ENCODE measurements at places on chromosomes 3 and 15. TPM values are rescaled to one million over a fixed set of nuclear protein-coding genes. Genes with fewer than 3 reads are reported as not detected.

LIPH gene
- polyA plus RNA-seq: not detected

PLSCR5 gene
- polyA plus RNA-seq: not detected

DNA sequence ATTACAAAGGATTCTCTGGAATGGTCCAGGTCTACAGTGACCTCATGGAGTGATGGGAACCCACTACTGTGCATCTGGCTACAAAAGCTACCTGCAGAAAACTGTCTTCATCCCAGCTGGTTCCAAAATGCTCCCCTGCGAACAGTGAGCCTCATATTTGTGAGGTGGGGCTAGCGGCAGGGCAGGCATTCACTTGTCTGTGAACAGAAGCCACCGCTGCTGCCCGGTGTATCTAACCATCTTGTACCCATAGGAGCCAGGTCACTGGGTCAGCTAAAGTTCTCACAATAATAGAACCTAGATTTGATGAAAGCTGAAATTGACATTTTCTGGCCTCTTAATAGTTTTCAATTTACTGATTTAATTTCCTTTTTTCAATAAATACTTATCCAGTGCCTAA is 150.7 kb downstream of the KLF13 start:
- DNase-seq: no peak

GRCh38 chr3:124520970-124521369 is 209.3 kb upstream of the UMPS start:
- no peak for DNase-seq

DNA sequence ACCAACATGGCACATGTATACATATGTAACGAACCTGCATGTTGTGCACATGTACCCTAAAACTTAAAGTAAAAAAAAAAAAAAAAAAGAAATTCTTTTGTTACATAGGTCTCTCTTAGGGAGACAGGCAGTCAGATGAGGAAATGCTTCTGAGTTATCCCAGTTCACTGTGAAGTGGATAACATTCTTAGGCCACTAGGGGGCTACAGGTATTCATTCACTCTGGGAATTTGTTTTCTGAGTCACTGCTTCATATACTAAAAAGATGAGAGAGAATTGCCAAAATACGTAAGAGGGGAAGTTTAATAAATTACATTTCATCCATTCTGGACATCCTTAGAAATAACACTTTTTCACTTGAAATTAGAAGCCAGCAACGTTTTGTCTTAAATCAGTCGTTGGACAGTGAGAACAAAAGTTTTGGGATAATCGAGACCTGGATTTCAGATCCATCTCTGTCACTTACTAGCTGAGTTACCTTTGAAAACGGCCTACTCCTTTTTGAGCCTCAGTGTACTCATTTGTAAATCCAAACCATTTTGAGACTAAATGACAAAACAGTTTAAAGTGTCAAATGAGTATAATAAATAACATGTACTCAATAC is 738.4 kb upstream of the ALCAM start:
- DNase-seq: peak; percentile 25

DNA sequence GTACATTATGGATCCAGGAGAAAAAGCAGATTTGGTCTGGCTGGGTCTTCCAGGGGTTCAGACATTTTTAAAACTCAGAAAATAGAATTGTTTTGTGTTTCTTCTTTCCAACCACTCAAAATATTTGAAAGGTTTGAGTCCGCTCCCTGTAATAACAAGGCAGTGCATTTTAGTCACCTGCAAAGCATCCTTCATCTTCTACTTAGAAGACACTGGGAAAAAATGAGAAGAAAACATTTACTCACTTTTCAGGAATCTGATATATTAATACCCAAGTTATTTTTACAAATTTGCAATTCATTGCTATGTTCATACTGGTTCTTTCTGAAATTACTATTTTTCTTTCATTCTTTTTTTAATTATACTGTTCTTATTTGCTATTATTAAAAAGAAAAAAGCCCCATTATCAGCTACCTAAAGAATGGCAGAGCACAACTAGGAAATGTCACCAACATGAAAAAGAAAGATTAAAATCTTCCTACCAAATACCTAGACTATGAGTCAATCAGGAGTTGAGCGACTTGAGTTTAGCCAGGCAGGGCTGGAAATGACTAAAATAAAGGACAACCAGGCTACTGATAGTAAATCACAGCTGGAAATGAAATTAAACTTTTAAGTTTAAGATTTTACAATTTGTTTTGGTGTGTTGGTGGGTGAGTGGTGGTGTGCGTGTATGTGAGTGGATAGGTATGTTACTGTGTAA is 280.3 kb upstream of the THBS1 start:
- peak; percentile 49 for DNase-seq
